Transverse colon (tissue), 4 donors: ENCODE measurements at places on chromosomes 13 and 19.

DNA sequence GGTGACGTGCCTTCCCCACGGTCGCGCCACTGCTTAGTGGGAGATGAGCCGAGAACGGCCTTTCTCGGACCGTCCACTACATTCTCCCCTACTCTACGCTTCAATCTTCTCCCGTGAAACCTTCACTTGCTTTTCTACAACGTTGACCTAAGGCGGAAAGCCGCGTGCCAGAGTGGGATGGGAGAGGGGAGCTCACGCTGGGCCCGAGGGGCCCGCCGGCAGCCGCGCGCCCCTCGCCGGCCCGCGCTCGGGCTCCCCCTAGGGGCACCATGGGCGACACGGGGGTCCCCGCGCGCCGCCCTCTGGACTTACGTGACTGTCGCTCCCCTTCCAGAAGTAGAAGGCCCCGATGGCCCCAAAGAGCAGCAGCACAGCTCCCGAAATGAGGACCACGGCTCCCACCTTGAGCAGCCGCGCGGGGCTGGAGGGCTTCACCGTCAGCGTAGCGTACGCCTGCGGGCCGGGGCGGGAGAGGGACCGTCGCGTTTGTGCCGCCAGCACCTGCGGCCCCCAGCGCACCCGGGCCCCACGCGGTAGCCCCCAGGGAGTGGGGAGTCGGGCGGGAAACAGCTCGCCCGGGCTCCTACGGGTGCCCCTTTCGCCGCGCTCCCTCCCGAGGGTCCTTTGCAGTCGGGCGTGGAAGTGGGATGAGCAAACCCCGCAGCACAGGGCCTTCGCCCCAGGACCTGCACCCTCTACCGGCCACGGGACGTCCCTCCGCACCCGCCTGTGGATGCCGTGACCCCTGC, 727 bp downstream of the CNMD start:
- no peak for DNase-seq

- DNase-seq: no peak
These were observed 69.7 kb downstream of the EPS15L1 start for GRCh38 chr19:16402041-16402440.

- no peak for DNase-seq
These were observed 47.5 kb upstream of the GSX1 start for GRCh38 chr13:27744801-27745200.

- DNase-seq: no peak
These were observed 217.2 kb downstream of the LACC1 start for GRCh38 chr13:44096901-44097300.

- peak; percentile 17 for DNase-seq
These were observed 105.6 kb downstream of the SPRY2 start for GRCh38 chr13:80235166-80235966.

- no peak for DNase-seq
These were observed at the start of gene PTGER1 for GRCh38 chr19:14475251-14476073. Gene PTGER1, minus strand, starts transcription at chr19:14475354. Its CDS starts 1,034 bp downstream, at chr19:14474320.

- no peak for DNase-seq
These were observed 35.4 kb downstream of the PCCA start for GRCh38 chr13:100124265-100124664.

DNA sequence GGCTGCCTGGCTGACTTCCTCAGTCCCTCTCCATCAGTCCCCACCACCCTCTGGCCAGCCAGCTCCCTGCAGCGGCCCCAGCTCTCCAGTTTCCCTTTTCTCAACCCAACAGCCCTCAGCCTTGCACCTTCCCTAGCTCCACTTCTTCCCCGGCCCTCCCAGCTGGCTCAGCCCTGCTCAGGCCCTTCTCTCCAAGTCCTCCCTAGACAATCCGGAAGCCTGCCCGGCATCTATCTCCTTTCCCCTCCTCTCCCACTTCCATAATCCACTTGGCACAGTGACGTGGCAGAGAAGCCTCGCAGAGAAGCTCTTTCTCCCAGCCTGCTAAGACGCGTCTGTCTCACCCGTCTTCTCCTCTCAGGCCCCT, 1.1 kb downstream of the UBXN6 start:
- DNase-seq: peak; percentile 36

DNA sequence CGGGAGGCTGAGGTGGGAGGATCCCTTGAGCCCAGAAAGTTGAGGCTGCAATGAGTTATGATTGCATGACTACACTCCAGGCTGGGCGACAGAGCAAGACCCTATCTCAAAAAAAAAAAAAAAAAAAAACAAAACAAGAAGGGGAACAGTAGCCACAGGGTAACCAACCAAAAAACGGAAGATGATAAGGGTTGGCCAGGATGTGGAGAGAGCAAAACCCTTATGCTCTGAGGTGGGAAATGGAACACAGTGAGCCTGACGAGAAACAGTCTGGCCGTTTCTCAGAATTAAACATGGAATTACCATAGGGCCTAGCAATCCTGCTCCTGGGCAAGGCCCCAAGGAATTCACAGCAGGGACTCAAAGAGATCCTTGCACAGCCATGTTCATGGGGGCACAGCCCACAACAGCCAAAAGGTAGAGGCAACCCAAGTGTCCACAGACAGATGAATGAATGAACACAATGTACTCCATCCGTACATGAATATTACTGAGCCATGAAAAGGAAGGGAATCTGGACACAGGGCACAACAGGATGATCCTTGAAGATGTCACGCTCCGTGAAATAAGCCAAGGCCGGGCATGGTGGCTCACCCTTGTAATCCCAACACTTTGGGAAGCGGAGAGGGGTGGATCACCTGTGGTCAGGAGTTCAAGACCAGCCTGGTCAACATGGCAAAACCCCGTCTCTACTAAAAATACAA, 11.3 kb downstream of the NMRK2 start:
- no peak for DNase-seq

DNA sequence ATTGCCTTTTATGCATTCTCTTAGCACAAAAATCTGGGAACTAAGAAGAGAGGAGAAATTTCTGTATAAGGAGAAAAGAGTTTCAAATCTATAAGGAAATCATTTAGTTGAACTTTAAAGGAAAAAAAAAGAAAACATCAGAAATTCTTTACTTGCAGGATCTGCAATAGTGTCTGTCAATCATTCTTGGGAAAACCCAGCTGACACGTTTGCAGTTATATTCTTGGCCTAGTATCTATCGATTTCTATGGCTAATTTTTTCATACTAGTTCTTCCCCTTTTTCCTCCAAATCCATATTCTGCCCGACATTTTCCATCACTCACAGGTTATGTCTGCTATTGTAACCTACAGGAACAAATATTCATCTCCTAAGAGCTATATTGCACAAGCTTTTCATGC, 160.7 kb downstream of the ABCC4 start:
- DNase-seq: no peak

- no peak for DNase-seq
These were observed 4.8 kb upstream of the C1QTNF9 start for GRCh38 chr13:24304620-24305019.

DNA sequence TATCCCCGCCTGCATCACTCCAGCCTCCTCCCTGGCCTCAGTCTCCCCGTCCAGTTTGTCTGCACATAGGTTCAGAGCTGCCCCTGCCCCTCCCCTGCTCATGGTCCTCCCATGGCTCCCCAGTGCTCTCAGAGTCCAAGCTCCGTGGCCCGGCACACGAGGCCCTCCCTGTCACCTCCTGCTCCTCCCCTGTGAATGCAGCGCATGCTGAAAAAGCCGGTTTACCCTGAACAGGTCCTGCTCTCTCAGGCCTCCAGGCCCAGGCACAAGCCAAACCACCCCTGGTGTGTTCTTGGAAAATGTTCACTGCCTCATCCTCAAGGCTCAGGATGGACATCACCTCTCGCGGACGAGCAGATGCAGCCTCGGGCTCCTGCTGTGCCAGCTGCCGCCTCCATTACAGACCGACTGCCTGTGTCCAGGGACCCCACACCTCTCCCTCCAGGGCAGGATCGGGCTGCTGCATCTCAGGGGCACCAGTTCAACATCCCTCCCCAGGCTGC, 13.0 kb downstream of the EMP3 start:
- no peak for DNase-seq

GRCh38 chr19:408902-409515, at the start of gene C2CD4C:
Gene C2CD4C, minus strand, starts transcription at chr19:409147. Its CDS starts 786 bp downstream, at chr19:408361.
- DNase-seq: no peak

DNA sequence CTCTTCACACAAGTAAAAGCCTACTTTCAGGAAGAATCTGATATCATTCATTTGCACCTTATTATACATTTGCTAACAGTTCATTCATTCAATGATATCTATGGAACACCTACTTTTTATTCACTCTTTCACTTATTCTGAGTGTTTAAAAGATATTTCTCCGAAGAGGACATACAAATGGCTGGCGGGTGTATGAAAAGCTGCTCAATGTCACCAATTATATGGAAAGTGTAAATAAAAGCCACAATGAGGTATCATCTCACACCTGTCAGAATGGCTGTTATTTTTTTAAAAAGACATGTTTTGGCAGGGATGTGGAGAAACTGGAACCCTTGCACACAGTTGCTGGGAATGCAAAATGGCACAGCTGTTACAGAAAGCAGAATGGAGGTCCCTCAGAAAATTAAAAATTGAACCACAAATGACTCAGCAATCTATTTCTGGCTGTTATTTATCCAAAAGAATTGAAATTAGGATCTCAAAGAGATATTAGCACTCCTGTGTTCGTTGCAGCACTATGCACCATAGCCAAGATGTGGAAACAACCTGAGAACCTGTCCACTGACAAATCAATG, 127.6 kb upstream of the IRS2 start:
- no peak for DNase-seq

GRCh38 chr19:15294561-15294990, 37.8 kb downstream of the BRD4 start:
- DNase-seq: no peak

DNA sequence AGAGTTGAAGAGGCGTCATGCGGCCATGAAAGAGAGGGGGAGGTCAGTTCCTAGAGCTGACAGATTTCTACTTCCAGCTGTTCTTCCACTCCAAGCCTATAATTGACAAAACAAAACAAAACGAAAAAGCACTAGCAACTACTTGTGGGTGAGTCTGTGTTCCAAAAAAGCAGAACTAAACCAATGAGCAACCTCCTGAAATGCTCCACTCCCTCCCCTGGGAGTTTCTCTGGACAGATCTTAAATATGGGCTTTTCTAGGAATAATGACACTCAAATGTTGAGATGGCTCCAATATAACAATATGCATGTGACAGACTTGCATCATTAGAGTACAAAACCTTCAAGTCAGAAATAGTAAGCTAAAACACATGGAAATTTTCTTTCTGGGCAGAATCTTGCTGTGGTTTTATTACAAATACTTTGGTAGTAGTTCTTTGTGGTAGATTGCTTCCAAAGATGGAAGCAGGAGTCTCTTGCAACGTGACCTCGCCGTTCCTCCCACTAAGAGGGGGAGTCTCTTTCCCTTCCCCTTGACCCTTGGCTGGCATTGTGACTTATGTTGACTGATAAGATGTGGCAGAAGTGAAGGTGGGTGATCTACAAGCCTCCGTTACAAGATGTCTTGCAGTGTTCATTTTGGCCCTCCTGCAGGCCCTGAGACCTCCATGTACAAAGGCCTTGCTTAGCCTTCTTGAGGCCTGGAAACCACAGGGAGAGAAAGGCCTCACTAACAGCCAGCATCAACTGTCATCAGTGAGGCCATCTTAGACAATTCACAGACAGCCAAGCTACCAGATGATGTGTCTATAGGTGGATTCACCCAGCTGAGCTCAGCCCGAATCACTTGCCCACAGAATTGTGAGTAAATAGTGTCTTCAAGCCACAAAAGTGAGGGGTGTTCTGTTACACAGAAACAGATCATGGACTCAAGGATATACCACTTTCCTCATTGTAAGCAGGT, 173.1 kb upstream of the RFC3 start:
- DNase-seq: no peak

DNA sequence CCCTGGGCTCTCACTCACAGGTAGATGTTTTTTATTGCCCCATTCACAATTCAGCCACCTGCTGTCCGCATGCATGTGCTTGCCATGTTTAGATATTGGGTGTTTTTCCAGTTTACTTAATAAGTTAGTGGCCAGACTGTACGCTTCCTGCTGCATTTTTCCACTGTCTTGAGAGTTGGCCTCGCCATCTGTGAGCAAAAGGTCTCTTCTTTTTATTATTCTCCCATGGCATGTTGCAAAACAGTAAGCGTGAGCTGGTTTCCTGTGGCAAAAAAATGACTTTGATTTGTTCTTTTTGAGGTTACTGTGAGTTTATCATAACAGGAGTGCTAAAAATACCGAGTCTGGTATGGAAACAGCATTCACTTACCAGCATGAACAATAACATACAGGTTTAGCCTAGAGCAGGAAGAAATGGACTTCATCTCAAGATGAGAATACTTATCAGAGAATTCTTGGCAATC, 46.0 kb downstream of the SAE1 start:
- no peak for DNase-seq

DNA sequence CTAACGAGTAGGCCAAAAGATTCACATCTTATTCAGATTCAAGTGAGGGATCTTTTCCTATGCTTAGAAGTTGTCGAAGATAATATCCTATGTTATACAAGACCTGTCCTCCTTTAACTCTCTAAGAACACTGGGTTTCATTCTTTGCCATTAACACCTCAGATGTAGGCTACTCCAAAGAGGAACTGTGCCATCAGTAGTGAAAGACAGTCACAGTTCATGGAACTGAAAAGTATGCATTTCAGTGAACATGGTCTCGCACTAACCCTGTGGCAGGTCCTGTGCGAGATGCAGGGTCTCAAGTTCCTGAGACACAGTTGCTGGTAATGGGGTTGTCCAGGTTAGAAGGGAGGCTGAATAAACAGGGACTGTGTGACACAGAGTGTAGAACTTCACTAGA, 4.1 kb downstream of the LGALS16 start:
- DNase-seq: no peak

DNA sequence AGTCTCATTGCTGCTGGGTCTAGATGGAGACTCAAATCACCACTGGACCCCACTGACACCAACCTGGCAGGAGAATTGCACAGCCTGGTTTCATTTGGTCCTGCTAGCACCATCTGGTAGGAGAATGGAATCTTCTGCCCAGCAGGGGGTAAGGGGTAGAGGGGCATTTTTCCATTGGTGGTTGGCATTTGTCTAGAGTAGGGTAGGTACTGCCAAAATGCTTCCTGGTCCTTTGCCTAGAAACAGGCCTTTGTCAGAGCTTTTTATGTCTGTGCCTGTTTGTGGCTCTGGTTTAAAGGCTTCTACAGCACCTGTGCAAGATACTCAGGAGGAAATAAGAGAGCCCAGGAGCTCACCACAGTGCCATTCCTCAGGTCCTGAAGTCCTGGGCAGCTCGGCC, 121.3 kb downstream of the KCTD12 start:
- DNase-seq: no peak

- DNase-seq: no peak
These were observed 7.5 kb downstream of the RASA3 start for GRCh38 chr13:114124921-114125320.
